Karpas-422 (cell line): ENCODE measurements at places on chromosomes 5 and 9.
A peak's percentile ranks its signal among the peaks of the same experiment; 100 is the strongest.

DNA sequence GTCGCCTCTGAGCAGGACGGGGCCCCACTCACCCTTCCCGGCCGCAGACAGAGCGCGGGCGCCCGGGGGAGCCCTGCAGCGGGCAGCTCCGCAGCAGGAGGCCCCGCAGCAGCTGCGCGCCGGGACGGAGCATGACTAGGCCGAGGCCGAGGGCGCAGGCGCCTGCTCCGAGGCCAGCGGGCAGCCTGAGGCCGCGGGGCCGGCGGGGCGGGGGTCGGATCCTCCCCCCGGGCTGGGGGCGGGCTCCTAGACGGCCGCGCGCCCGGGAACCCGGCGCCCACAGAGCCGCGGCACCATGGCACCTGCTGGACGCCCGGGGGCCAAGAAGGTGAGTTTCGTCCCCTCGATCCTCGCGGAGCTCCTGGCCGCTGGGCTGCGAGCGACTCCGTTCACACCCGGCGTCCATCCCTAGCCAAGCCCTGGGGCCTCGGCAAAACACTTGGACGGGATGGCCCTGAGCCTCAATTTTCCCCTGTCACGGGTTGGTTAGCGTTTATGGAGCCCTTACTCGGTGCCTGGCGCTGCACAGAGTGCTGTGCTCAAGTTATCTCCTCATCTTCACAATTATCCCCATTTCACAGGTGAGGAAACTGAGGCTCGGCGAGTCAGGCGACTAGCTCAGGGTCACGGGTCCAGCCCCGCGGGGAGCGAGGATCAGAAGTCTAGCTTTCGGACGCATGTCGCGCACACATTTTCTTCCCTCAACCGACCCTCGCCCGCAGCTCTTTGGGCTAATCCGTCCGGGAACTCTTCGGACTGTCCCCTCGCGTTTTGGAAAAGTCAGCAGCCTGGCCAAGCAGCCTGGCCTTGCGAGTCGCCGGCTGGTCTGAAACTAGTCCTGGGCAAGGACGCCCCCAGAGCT lies at the start of the genes BHMT2 and DMGDH:
Gene BHMT2, plus strand, starts transcription at position 280 of the 862 bp plus-strand sequence. Its CDS starts 16 bp downstream, at position 296.
Gene DMGDH, minus strand, starts transcription at position 187 of the 862 bp plus-strand sequence. Its CDS starts 54 bp downstream, at position 133.
- no peak for DNase-seq

DNA sequence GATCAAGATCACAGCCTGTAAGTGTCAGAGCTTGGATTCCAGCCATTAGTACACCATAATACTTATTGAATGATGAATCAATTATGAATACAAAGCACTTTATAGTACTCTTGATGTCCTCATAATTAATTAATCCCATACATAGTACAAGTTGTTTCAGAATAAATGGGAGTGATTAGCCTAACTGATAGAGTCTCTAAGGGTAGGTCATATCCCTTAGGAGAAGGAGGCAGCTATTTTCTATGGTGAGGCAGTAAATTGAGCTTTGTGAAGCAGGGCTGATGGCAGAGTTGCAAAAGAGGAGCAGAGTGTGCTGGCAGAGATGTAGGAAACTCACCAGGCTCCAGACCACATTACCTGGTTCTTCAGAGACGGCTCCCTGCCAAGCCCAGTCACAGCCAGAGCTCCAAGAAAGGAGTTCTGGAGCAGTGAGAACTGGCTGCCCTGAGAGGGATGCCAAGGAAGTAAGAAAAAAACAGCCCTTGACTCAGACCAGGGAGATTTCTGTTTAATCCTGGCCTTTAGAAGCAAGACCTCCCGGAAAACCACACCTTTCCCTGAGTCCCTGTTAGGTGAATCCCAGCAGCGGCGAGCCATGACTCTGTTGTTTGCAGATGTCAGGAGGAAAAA lies 112.9 kb downstream of the SH3TC2 start:
- DNase-seq = no peak

GRCh38 chr9:81242866-81243265 lies 446.5 kb downstream of the TLE1 start:
- no peak for DNase-seq

DNA sequence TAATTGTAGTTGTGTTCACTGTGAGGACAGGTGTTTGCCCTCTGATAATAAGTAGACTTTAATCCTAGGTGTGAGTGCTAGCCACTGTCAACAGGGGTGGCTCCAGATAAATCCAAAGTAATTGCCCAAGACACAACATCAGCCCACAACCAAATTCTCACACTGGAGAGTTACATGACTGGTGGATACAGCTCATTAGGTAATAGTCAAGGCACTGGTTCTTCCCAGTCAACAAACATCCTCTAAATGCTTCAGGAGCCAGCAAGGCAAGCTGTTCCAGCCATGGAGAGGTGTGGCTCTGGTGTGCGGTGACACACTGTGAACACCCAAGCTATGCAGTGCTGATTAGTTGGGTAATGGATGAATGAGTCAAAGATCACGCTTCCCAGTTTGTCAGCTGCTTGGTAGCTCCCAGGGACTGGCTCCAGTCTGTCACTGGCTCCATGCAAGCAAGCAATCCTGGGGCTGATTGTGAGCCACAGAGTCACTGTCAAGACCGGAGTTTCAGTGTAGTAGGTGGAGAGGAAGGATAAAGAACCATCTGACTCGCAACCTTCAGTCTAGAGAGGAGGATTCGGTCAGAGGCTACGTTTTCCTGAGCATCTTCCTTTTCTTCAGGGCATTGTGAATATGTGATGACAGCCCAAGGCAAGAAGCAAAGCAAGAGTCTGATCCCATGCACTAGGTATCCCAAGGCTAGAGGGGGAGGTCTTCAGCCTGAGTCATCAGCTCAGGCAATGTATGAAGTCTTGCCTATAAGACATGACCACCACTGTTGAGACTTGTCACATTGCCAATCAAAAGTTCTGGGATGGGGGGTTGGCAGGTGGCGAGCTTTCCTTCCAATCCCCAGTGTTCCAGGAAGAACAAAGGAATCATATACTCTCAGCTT lies 63.1 kb downstream of the UGCG start:
- DNase-seq = no peak

DNA sequence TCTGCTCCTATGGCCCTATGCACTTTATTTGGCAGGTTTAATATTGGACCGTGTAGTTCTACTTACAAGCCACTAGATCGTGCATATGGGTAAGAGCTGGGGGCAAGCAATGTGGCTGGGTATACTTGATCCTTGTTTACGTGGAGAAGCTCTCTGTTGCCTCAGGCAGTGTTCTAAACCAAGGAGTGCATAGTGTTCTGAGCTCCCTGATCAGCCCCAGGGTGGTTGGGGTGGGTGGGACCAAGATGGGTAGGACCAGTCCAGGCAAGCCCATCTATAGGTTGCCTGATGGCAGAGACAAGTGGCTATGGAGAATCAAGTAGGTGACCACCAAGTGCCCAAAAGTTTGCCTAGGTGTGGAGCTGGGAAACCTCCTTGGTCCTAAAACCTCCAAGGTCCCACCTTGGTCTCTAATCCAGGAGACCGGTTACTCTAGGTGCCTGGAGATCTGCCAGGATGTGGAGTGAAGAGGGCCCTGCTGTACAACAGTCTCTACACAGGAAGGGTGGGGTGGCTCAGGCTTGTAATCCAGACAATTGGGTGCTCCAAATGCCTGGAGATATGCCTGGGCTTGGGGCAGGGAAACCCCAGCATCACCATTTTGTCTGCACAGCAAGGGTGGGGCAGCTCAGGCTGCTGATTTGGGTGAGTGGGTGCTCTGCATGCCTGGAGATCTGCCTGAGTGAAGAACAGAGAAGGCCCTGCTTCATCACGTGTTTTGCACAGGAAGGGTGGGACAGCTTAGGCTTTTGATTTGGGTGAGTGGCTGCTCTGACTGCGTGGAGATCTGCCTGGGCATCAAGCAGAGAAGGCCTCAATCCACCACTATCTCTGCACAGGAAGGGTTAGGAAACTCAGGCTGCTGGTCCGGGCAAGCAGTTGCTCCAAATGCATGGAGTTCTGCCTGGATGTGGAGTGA lies 659.8 kb downstream of the TLE4 start:
- DNase-seq = no peak

DNA sequence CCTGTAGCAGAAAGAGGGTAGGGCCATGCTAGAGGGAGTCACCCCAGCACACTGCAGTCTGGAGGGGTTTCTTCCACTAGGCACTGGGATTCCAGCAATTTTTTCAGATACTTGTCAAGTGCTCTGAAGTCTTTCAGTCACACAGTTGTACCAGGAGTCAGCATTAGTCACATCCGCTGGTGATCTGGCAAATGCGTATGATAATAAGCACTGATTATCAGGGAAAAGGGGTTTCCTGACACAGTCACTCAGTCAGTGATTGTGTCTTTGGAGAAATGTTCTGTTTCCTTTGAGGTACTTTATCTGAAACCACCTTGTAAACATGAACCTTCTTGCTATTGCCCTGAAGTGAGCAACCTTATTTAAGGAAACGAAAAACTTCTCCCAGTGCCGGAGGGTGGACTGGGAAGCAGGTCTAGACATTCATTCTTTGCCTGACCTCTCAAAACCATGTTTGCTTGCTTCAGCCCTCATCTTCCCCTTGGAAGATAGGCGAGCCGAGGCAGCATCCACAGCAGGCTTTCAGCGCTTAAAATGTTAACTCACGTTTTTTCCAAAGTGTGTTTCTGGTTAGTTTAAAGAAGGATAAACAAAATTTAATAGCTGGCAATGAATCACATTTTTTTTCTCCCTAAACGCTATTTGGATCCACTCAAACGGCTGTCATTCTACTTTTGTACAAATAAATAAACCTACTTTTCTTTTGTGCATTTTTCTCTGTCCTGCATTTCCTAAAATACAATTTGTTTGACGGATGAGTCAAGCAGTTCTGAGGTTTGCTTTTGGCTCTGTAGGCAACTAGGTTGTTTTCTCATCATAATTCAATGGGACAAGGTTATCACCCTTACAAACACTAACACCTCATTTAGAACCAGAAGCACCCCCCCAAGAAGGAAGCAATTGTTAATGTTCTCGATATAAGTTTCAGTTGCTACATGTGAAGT lies 77.7 kb downstream of the FOXD1 start:
- DNase-seq = no peak

GRCh38 chr5:178328826-178329730 lies 96.5 kb upstream of the PHYKPL start:
- DNase-seq = no peak

DNA sequence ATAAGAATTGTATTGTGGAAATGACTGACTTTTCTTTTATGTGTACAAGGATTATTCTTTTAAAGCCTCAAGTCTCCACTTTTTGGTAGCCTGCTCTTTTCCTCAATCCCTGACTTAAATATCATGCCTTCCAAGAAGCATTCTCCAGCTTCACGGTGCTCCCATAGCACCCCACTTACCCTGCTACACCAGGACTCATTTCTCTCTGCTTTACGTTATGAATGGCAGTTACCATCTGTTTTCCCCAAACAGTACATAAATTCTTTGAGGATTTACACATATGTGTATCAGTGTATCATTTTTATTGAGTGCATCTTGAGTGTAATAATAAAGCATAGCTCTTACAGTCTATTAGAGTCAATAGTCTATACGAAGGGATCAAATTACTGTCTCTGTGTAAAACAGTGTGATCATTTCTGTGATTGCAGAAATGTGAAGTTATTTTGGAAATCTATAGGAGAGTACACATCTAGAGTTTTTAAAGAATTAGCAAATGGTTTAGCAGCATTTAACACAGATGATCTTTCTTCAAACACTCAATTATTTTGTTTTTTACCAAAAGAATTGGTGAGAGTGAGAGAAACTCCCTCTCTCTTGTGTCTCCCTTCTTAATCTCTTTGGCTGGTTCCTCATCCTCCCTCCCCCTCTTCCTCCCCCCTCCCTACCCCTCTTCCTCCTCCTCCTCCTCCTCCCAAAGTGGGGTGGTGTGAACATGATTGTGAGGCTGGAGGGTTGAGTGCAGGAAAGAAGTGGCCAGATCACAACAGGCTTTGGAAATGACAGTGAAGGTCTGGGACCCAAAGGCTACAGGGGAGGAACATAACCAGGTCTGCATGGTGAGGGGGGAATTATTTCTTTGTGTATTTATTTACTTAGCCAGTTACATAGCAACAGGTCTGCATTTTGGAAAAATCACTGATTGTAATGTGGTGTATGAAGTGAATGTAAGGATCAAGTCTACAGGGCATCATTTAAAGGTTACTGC lies 27.6 kb upstream of the ECM2 start:
- no peak for DNase-seq

- no peak for DNase-seq
These were observed 1072.1 kb upstream of the WWC1 start for GRCh38 chr5:167219298-167219697.

GRCh38 chr5:84430863-84431663 lies 46.4 kb upstream of the EDIL3 start:
- no peak for DNase-seq

- no peak for DNase-seq
These were observed 120.2 kb downstream of the KIAA0825 start for GRCh38 chr5:94498199-94498598.

- no peak for DNase-seq
These were observed 5.6 kb downstream of the NR4A3 start for GRCh38 chr9:99827244-99827643.

DNA sequence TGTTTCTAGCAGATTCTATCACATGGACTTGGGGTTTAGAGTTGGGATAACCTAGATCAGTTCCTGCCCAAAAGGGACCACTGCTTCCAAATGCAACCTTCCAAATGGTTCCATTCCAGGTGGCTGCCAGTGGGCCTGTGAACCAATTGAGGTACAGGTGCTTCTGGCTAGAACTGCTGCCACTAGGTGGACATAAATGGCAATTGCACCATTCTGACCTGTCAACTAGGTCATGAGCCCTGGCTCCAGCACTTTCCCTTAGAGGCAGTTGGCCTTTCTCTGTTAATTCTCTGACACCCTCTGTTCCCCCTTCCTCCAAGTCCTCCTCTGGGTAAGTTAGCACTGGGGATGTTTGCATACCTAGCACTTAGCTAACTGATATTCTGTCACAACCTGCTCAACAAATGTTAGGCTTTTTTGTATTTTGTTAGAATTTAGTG lies 16.6 kb upstream of the HEMGN start:
- peak; percentile 87 for DNase-seq

DNA sequence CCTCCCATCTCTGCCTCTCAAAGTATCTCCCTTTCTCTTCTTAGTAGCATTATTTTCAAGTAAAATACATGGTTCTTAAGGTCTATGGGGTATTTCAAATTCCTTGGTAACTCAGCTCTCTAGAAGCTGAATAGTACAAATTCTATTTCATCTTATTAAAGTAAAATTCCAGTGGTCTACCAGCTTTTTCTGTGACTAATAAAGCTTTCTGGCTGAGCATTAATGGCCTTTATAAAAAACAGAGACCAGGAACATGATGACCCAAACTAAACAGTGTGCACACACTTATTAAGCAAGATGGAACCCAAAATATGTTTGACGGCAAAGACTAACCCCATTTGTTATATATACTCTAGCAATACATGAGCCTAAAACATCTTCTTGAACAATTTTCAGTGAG lies 142.6 kb downstream of the OR2K2 start:
- no peak for DNase-seq

- no peak for DNase-seq
These were observed 21.2 kb upstream of the VCAN start for GRCh38 chr5:83450183-83450966.
